ENCODE measurements at places on chromosomes 6 and 20.
A peak's percentile ranks its signal among the peaks of the same experiment; 100 is the strongest.

- DNase-seq, result no peak
Observed at GRCh38 chr6:119226089-119226488, 123.5 kb downstream of the MAN1A1 start.

- no peak for DNase-seq
Observed at GRCh38 chr20:4512891-4513550, 208.7 kb upstream of the PRND start.

DNA sequence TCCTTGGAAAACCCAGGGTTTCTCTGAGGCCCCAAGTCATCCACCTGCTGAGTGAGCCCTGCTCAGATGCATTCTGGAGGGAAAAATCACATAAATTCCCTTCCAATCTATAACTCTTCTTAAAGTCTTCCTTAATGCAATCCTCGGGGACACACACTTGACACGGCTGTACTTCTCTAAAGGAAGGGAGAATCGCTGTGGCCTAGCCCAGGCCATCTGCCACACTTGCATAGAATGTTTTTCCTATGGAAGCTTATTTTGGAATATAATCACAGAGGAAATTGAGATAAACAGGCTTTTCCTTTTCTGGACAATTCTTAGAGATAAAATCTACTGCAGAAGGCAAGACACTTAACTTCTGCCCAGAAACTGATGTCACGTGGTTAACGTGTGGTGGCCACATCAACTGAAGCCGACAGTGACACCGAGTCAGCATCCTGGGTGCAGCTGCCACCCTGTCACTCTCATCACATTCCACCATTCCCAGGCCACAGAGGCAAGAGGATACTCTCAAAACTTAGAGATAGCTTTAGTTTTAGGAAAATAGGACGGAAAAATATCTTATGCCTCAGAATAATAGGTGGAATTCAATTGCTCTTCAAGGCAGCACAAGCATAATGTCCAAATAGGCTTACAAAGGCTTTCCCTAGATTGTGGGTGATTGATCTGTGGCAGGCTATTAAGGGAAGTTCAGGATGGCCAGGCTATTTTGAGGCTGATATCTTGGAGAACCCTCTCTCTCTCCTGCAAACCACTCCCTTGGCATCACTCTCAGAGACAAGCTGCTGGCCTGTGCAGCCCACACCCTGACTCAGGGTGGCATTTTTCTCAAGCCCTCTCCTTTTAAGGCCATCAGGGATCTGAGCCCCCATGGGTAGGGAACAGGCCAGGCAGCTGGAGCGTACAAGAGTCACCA is 29.6 kb downstream of the PSMB1 start:
- no peak for DNase-seq

- no peak for DNase-seq
Observed at GRCh38 chr6:18741741-18742140, 354.6 kb downstream of the RNF144B start.

- DNase-seq, result no peak
Observed at GRCh38 chr6:106684011-106684410, 54.6 kb downstream of the QRSL1 start.

GRCh38 chr20:60254901-60255411 is 296.7 kb downstream of the CDH26 start:
- no peak for DNase-seq

GRCh38 chr6:136137008-136137692 is 113.0 kb downstream of the MTFR2 start:
- DNase-seq, result no peak

DNA sequence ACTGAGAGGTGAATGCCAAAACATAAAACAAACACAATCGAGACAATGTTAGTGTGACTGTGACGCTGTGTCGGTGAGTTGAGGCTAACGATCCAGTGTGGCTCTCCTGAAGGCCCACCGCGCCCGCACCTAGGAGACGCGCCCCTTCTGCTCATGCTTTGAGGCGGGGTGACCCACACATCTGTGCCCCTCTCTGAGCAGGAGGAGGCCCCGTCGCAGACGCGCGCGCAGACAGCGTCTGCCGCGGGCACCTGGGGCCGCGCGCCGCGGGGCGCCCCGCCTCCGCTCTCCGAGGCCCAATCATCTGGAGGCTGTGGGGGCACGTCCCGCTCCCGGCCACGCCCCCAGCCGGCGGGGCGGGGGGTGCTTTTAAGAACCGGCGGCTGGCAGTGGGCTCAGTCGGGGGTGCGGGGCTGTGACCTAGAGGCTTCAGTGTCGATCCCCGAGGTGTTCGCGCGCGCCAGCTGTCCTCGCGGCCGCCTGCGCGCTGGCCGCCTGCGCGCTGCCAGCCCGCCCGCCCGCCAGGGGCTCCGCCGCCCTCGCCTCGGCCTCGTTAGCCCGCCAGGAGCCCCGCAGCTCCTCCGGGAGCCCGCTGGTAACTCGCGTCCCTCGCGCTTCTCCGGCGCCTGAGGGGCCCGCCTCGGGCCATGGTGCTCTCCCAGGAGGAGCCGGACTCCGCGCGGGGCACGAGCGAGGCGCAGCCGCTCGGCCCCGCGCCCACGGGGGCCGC is at the start of gene SLC16A10:
Gene SLC16A10 (plus strand): TSS at position 398 of the 730 bp plus-strand sequence. CDS start 250 bp downstream, at position 648.
- DNase-seq, result peak; percentile 90

- DNase-seq, result no peak
Observed at GRCh38 chr20:37575884-37576283, 48.2 kb upstream of the BLCAP start.

DNA sequence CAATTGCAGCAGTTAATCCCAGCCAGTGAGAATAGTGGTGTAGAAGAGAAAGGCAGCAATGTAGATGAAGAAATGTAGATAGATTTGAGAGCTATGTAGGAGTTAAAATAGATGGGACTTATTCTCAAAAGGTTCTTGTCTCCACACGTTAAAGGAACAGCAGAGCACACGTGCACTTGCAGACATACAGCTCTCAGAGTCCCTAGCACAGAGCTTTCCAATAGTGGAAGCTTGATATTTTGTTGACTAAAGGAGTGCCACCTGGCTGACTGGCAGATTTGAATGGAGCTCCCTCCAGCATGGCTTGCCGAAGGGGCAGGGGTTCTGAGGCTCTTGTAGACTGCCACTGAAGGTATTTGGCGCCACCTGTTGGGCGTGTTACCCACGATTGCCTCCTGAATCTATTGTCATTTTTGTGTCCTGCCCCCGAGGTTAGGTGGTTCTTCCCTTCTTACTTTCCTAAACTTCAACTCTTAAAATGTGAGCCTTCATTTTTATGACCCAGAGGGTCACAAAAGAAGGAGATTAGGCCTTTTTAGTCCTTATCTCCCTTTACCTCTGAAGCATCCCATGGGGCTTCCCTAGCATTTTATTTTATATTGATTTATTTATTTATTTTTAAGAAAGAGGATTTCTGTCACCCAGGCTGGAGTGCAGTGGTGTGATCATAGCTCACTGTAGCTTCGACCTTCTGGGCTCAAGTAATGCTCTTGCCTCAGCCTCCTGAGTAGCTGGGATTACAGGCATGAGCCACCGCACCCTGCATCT is 16.4 kb downstream of the BRD2 start:
- DNase-seq, result peak; percentile 81

GRCh38 chr6:23696992-23697391 is 429.0 kb upstream of the NRSN1 start:
- no peak for DNase-seq

- no peak for DNase-seq
Observed at GRCh38 chr20:50089140-50089786, 23.7 kb downstream of the UBE2V1 start.

DNA sequence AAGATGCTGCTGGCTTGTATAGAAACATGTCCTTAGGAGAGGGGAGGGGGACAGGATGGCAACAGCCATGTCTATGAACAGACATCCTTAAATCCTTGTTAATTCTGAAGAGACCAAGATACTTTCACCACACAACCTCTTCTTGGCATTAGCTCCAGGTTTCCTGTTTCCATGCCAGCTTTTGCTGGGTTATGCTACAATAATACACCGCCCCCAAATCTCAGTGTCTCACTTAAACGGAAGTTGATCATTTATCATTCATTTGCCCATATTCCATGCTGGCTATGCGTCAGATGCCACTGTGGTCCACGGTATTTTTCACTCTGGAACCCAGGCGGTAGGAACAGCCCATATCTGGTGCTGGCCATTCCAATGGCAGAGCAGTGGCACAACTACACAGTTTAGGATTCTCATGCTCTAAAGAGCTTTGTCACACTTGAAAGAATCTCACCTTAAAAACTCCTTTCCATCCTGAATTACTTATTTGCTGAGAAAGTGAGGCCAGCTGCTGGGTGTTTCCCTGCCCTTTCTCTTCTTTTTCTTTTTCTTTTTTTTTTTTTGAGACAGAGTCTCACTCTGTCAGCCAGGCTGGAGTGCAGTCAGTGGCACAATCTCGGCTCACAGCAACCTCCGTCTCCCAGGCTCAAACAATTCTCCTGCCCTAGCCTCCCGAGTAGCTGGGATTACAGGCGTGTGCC is 3.7 kb upstream of the RNASET2 start:
- DNase-seq, result no peak

DNA sequence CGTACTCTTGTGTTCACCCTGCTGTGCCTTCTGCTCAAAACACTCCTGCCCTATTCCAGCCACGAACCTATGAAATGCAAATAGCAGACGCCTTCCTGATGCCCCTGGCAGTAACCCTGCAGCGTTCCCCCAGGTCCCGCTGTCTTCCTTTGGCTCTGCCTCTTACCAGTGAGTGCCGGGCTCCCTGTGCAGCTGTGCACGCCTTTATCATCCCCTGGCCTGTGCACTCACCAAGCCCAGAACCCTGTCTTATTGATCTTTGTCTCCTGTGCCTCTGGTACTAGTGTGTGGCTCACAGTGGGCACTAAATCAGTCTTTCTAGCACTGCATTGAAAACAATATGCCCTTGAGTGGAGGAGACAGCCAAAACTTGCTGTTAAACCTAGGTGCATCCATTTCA is 19.7 kb downstream of the ZDHHC14 start:
- DNase-seq, result no peak

- no peak for DNase-seq
Observed at GRCh38 chr6:170402318-170403040, 95.9 kb downstream of the FAM120B start.

GRCh38 chr6:30998785-30999184 is 11.5 kb upstream of the MUC22 start:
- DNase-seq, result no peak

DNA sequence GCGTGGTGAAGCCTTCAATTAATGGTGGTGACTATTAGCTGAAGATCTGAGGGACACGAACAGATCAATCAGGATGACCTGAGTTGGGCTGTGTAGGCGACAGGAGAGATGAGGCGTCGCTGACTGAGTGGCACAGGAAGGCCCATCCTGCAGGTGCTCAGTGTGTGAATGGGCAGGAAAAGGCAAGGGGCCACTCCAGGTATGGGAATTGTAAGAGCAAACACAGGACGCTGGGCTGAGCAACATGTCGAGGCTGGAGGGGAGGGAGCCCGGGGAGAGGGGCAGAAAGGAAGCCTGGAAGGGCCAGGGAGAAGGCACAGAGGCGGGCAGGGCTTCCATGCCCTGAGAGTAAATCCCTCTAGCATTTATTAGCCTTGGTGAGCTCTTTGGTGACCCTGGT is 151.0 kb downstream of the VEGFA start:
- no peak for DNase-seq

GRCh38 chr6:14141351-14142062 is 23.9 kb downstream of the CD83 start:
- no peak for DNase-seq

GRCh38 chr6:52718550-52718949 is 44.7 kb downstream of the GSTA2 start:
- no peak for DNase-seq

- DNase-seq, result no peak
Observed at GRCh38 chr6:148648754-148649453, 97.9 kb upstream of the UST start.

DNA sequence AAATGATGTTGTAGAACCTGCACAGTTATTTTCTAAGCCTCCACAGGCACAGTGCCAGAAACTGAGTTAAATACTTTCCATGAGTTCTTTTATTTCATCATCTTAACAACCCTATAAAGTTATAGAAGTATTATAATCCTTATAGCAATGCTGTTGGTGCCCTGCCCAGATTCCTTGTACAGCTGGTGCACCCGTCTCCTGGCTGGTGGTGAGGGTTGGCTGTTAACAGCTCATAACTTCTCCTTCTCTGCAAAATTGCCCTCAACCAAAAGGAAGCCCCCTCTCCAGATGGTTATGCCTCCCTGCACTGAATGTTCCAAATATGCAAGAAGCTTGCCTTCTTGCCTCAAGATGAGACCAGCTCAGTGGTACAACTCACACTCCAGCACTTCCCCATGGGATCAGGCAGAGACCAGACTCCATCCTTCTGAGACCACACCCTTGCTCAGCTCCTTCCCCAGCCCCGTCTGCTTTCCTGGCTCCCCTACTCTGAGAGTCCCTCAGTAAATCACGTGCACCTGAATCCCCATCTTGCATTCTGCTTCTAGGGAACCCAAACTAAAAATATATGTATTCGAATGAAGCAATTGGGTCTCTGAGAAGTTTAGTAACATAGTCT is 304.4 kb upstream of the PLCB4 start:
- no peak for DNase-seq

DNA sequence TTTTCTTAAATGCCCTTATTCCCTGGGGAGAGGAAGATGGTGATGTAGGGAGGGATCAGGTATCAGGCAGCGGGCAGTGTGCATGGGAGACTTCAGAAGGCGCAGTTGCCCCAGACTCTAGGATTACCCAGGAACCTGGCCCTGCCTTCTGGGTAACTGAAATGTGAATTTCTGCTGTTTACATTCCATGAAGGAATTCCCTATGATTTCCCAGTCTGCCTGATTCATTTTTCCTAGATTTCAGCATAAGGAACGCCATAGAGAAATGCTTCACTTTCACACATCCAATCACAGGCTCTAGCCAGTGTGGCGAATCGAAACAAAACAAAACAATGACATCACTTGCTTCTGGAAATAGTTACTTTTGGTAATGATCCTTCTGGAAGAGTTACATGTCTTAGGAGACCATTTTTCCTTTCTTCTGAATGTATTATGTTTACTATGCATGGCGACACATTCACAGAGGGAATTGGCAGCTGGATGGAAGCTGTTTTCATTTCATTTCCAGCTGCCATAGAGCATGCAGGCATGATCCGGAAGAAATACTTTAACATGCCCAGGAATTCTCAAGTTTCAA is 33.3 kb downstream of the LRP11 start:
- no peak for DNase-seq

DNA sequence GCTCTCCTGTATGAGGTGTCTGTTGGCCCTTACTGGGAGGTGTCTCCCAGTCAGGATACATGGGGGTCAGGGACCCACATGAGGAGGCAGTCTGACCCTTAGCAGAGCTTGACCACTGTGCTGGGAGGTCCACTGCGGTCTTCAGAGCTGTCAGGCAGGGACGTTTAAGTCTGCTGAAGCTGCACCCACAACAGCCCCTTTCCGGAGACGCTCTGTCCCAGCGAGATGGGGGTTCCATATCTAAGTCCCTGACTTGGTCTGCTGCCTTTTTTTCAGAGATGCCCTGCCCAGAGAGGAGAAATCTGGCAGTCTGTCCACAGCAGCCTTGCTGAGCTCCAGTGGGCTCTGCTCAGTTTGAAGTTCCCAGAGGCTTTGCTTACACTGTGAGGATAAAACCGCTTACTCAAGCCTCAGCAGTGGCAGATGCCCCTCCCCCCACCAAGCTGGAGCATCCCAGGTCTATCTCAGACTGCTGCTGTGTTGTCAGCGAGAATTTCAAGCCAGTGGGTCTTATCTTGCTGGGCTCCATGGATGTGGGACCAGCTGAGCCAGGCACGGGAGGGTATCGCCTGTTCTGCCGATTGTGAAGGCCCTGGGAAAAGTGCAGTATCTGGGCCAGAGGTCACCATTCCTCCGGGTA is 36.3 kb upstream of the IBTK start:
- DNase-seq, result no peak

GRCh38 chr6:36224918-36225461 is 28.4 kb downstream of the BRPF3 start:
- no peak for DNase-seq
